ENCODE measurements at places on chromosomes 4 and X.

DNA sequence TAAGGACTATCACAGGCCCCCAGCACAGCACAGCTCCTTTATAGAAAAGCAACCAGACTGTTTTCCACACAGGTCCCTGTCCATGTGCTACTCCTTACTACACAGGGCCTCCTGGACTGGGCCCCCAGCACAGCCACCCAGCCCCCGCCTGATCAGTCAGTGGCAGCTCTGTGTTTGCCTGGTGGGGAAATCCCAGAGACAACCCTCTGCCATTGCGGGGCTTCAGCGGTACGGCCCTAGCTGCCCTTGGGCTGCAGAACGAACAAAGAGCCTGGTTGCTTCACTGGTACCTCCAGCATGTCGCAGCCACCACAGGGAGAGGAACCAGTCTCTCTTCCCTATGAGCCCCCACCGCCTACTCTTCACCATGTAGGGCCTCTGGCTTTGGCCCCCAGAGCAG, 30.7 kb downstream of the CBR4 start:
- no peak for DNase-seq

DNA sequence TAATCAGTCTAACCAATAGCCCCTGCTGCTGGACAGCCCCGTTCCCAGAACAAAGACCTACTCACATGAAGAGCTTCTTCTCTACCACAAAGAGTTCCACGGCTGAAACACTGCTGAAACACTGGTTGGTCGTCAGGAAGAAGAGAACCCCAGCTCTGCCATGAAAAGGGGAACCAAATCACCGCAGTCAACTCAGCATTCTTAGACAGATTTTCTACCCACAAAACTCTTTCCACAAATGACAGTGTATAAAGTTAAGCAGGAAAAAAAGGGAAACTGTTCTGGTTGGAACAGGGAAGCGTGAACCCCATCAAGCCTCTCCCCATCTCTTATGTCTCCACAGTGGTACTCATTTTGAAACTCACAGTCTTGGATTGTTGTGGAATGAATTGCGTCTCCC, 57.3 kb downstream of the ABCG2 start:
- DNase-seq = no peak

- DNase-seq = no peak
Observed at GRCh38 chrX:119105826-119106225, 21.8 kb downstream of the KIAA1210 start.

DNA sequence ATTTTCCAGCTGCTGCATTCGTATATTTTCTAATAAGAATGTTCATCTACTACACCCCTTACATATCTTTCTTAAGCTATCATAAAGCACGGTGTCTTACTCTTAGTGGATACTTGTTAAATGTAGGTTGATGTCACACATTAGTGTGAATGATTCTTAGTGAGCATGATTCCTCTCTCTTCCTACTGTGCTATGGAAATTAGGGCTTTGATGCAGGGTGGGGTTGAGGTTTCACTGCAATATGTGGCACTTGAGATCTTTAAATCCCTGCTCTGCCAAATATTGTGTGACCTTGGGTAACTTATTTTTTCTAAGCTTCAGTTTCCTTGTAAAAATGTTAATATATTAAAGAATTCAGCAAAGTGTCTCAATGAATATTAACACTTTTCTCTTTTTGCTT, 188.4 kb downstream of the PDGFRA start:
- DNase-seq = no peak

DNA sequence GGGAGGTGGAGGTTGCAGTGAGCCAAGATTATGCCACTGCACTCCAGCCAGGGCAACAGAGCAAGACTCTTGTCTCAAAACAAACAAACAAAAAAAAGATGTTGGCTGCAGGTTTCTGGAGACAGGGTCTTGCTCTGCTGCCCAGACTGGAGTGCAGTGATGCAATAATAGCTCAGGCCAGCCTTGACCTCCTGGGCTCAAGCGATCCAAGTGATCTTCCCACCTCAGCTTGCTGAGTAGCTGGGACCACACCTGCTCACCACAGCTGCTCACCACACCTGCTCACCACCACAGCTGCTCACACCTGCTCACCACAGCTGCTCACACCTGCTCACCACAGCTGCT, 29.9 kb upstream of the CPLX1 start:
- no peak for DNase-seq

DNA sequence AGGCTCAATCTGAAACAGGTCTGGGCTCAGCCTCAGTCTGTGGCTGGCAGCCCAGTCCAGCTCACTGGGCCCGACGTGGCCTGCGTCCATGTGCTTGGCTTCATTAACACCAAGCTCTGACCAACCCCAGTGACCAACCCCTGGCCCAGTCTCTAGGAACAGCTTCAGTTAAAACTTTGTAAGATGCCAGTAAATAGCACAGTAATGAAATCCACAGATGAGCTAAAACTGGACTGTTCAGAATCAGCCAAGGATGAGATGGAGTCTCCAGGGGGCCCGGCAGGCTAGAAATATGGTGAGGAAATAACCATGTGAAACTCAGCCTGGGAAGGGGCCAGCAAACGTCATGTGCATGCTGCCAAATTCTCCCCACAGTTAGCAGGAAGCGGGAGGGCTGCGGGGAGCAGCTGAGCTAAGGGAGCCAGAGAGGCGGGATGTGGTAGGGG, 37.1 kb upstream of the XPNPEP2 start:
- no peak for DNase-seq

DNA sequence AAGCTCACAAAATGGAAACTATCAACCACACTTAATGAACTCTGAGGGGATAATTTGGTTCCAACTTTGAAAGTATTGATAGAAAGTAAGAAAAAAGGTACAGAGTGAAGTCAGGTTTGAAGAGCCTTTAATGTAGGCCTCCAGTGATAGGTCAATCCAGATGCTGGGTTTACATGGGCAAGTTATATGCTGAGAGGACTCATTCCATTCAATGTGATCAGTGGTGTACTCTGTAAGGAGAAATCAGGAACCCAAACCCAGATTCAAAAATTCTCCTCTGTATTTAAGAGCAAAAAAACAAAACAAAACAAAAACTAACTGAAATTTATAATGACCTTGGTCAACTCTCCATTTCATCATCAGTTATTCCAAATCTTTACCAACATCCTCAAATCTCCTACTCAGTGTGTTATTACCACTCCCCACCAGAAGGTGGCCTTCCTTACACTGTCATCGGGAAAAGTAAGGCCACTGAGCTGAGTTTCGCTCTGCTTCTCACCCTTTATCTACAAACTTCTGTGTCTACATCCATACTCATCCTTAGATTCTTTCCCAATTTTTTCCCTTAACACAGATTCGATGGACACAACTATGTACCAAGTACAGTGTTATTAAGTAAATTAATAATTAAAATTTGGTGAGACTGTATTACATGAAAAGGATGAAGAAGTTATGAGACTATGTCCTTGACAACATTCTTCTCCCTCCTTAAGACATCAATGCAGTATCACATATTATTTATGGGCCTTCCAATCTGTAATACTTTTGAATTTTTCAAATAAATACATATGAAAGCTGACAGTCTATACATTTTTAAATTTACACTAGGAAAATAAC, 88.3 kb downstream of the ZAR1 start:
- peak; percentile 4 for DNase-seq

DNA sequence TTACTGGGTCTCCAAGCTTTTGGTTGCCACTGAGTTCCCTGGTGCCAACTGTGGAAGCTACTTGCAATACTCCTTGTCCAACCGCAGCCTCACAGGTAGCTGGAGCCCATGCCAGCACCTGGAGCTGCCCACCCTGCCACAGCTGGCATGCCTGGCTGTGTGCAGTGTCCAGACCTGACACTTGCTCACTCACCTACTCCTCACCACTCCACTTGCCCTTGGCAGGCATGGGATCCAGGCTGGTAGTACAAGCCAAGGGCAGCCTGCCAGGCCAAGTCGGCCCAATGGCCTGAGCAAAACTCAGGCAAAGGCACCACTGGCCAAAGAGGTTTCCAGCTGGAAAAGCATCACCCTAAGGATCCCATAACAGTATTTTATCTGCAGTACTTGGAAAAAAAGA, 246.3 kb downstream of the PDGFC start:
- DNase-seq = no peak

DNA sequence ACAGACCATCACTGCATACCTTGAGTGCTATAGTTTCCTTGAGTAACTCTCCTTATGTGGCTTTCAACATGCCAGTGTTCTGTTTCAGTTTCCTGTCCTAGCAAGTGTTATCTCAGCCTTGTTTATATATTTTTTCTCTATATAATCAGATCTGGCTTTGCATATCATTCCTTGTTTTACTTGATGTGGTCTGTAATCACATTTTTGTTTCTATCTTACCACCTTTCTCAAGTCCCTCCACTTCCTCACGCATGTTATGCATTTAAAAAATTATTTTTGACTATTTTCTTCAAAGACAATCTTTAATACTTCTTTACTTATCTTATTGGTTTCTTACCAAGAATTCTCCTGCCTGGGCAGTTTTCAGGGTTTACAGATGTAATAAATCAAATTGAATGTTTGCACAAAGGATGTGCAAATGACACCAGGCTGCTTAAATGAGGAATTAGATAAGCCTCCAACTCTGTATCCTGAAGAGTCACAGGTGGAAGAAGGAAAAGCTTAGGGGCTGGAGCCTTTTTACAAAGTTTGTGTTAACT, 351.2 kb downstream of the BMPR1B start:
- DNase-seq = no peak

- no peak for DNase-seq
Observed at GRCh38 chrX:140971099-140971795, 31.1 kb upstream of the SPANXB1 start.

Data from SHP77 (cell line).